ENCODE measurements at places on chromosomes 16 and 17.

- DNase-seq = no peak
Observed at GRCh38 chr17:13113821-13114525, 96.1 kb upstream of the ELAC2 start.

DNA sequence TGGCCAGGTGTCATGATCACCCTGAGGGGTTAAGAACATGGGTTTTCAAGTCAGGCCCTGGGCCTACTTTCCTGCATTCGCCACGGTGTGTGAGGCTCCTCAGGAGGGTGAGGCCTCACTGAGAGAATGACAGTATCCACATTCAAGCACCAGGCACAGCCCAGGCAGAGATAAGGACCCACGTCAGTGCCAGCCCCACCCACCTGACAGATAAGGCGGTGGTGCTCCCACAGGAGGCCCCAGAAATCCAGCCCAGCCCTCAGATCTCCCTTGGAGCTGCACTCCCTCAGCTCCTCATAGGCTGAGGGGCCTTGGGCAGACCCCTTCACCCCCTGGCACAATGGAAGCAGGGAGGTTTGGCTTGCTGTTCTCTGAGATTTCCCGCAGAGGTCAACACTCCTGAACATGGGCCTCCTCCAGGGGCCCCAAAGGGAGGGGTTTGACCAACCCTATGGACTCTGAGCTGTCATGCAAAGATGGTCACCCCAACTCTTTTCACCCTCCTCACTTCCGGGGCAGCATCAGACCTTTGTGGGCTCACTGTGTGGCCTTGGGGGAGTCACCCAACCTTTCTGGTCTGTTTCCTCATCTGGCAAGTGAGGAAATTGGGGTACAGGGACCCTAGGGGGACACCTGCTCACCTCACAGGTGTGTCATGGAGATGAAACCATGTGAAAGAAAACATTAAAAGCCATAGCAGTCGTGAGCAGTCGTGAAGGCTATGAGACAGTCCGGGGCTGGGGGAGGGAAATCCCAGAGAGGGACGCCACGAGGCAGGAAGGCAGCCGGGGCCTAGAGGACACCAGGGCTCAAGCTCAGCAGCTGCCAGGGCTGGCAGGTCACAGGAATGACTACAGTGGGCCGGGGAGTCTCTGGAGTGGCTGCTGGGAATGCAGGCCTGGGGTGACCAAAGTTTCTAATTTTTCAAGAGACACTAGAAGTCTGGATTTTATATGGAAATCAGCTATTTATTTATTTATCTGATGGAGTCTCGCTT lies 15.4 kb downstream of the PLLP start:
- DNase-seq = no peak

DNA sequence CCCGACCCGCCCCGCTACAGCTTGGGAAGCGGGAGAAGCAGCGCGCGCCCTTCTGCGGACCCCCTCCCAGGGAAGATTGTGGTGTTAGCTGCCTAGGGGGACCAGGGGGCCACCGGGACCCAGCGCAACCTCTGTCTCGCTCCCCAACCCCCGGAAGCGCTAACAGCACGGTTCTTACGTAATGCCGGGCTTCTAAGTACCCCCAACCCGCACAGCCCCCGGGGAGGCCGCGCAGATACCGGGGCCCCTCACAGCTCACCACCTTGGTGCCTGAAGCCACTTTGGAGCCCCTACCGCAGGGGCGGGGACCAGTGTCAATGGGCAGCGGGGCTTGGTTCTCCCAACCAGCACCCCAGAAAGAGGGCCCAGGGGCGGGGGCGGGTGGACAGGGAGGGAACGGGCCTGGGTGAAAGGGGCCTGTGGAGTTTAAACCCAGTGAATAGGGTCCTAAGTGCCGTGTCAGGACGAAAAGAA lies 348 bp downstream of the MPP2 start:
- no peak for DNase-seq

GRCh38 chr16:85573045-85573695 lies 40.0 kb upstream of the GSE1 start:
- no peak for DNase-seq

DNA sequence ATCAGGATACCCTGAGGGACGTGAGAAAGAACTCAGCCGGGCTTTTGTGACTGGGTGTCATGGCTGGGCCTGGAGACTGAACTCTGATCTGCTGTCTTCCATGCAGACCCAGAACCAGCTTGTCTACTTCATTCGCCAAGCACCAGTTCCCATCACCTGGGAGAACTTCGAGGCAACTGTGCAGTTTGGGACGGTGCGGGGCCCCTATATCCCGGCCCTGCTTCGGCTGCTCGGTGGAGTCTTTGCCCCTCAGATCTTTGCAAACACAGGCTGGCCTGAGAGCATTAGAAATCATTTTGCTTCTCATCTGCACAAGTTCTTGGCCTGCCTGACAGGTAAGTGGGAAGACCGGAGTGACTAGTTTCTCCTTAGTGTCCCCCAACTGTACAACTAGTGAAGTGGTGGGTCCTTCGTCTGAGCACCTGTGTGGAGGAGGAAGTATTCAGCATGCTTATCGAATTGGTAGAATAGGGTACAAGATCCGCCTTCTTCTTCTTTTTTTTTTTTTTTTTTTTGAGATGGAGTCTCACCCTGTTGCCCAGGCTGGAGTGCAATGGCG lies 15.5 kb downstream of the DNAH2 start:
- DNase-seq = no peak

- DNase-seq = no peak
Observed at GRCh38 chr17:82864713-82865248, 25.0 kb upstream of the ZNF750 start.

DNA sequence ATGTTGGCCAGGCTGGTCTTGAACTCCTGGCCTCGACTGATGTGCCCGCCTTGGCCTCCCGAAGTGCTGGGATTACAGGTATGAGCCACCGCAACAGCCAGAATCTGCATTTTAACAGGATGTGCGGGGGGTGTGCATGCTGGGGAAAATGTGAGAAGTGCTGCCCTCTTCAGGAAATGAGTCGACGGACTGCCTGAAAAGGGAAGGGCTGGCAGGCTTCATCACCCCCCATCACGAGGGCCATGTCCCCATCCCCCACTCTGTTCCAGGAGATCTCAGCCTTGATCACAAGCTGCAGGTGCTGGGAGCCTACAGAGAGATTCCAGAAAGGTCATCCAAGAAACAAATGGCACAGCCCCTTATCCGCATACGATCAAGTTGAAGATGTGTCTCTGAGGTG lies 195.3 kb upstream of the RPL38 start:
- no peak for DNase-seq

- DNase-seq = no peak
Observed at GRCh38 chr17:19382531-19383444, 4.2 kb downstream of the MFAP4 start.

- DNase-seq = no peak
Observed at GRCh38 chr17:31488264-31488981, 96.9 kb downstream of the RAB11FIP4 start.

GRCh38 chr16:73480381-73480780 lies 432.5 kb upstream of the ZFHX3 start:
- no peak for DNase-seq

DNA sequence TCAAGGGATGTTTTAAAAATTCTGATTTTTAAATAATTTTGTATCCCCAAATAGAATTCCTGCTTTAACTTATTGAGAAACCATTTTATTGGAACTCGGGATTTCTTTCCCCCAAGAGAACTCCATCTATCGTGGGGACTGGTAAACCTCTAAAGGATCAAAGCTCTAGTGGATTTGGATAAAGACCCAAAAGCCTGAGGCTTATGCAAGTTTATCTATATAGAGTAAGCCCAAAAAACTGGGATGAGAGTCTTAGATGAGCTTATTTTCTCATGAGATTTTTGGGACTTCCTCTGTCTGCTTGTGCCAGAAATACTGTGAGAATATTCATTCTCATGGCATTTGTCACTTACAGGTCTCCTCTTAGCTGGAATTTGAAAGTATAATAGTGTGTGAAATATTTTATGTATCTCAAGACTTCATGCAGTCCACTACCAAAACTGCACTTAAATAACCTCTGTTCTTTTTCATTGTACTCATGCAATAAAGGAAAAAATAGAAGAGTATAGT lies 333.1 kb downstream of the BCAS3 start:
- no peak for DNase-seq

DNA sequence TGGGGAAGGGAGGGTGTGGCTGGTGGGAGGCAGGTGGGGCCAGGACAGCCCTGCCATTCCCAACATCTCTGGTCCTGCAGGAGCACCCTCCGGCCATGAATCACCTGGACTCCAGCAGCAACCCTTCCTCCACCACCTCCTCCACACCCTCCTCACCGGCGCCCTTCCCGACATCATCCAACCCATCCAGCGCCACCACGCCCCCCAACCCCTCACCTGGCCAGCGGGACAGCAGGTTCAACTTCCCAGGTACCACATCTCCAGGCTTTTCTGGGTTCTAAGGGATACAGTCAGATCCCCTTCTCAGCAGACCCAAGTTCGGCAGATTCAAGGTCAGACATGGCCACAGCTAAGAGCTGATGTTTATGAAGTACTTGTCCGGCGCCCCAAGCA lies 33.8 kb upstream of the LGALS9 start:
- DNase-seq = no peak

DNA sequence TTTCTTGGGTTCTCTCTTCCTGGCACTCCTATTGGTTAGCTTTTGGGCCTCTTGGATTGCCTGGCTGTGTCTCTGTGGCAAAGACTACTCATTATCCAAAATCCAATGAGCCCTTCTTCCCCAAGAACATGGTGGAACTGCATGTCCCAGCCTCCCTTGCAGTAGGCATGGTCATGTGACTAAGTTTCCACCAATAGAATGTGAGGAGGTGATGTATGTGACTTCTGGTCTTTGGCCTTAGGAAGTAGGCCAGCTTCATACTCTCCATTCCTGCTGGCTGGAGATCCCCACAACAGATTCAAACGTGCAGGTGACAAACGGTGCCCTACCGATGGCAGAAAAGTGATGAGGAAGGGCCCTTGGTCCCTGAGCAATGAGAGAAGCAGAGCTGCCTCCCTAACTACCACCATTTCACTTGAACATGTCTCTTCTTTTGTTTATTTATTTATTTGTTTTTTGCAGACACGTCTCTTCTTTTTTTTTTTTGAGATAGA lies 17.3 kb upstream of the SPN start:
- DNase-seq = no peak

GRCh38 chr17:37067555-37068111 lies 118.9 kb downstream of the AATF start:
- no peak for DNase-seq

DNA sequence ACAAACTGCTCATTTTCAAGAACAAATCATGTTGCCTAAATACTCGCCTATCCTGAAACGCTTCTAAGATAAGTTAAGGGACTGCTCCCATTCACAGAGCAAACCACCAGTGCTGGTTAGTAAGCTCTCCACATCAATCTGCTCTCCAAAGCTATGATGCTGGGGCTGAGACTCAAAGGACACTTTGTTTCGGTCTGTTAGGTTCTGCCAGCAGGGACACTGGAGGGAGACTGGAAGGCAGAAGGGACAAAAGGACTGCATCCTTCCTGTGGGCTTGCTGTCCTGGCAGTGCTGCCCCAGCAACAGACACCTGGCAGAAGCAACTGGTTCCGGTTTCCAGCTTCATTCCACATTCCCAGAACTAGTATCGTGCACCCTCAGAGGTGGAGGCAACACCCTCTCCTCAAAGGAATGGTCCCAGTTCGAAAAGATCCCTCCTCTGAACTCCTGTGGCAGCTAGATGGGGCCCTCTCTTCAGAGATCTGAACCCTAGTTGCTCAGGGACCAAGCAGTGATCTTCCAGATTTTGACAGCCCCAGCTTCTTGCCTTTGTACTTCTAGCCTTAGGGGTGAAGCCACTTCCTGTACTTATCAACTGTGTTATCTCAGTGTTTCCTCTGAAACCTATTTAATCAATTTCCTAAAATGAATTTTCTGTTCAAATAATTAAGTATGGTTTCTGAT lies 73.4 kb upstream of the GSG1L start:
- DNase-seq = no peak

DNA sequence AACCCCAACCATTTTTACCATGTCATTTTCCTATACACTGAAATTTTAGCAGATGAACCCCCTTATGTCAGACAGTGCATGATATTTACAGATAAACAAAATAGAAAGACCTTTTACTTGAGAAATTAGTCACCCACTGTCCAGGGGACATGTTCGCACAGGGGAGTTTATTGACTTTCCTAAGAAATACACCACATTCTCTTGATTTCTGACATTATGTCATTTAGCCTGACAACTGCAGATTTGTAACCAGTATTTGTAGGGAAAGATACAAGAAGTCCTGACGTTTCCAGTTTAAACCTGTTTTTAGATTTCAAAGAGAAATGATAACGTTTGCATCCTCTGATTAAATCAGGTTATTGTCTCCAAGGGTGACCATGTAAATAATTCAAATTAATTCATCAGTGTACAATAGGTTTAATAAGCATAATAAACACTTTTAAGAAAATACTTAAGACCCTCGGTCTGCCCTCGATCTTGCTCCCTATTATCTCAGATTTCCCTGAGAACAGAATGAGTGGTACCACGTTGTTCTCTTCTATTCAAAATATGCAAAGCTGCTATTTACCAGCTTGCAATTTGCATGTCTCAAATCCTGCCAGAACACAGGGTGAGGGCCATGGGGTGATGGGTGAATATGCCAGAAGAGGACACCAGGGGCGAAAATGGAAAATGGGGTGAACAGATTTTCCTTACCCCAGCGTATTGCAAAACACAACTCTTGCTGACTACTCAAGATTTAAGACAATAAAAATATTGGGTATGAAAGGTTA lies 2.1 kb upstream of the LYRM9 start:
- DNase-seq = no peak

GRCh38 chr17:77097631-77098180 lies 43.1 kb upstream of the SEC14L1 start:
- no peak for DNase-seq

GRCh38 chr16:19437280-19437679 lies 19.6 kb downstream of the TMC5 start:
- no peak for DNase-seq

DNA sequence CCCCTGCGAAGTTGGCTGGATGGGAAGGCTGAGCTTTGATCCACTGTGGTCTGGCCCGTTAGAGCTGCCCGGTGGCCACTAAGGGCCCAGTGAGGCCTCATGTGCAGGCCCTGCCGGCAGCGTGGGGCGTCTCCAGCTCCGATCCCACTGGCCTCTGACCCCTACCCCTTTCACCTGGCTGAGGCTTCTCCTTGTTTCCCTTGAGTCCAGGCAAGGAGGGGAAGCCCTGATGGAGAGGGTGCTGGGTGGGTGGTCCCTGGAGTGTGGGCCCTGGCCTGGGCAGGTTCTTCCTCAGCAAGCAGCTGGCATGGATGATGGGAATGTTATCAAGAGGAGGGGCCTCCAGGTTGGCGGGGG lies 356.8 kb downstream of the SEC14L1 start:
- no peak for DNase-seq

GRCh38 chr17:68080411-68081150 lies 45.0 kb downstream of the KPNA2 start:
- no peak for DNase-seq

GRCh38 chr16:4052801-4053293 lies 63.4 kb downstream of the ADCY9 start:
- DNase-seq = no peak
